HT-29 (cell line): ENCODE measurements at places on chromosomes 6 and 20.

- peak; percentile 66 for DNase-seq
These were observed 224.8 kb upstream of the MARCKS start for GRCh38 chr6:113632220-113632864.

DNA sequence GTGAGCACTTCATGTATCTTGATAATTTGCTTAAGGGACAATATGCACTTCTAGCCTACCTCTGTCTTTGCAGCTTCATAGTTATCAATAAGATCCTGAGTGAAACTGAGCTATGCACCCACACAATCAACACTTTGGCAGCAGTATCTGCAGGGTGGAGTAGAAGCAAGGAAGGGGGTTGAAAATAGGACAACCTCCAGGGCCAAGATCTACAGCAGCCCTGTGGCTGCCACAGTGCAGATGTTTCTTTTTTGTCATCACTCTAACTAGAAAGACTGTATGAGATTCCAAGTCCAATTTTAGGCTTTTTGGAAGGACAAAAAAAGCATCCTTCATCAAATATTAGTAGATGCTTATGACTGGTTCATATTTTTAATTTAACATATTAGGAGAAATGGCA is 336.1 kb upstream of the CITED2 start:
- DNase-seq: no peak

- DNase-seq: no peak
These were observed 71.6 kb downstream of the BANF2 start for GRCh38 chr20:17771206-17772004.

DNA sequence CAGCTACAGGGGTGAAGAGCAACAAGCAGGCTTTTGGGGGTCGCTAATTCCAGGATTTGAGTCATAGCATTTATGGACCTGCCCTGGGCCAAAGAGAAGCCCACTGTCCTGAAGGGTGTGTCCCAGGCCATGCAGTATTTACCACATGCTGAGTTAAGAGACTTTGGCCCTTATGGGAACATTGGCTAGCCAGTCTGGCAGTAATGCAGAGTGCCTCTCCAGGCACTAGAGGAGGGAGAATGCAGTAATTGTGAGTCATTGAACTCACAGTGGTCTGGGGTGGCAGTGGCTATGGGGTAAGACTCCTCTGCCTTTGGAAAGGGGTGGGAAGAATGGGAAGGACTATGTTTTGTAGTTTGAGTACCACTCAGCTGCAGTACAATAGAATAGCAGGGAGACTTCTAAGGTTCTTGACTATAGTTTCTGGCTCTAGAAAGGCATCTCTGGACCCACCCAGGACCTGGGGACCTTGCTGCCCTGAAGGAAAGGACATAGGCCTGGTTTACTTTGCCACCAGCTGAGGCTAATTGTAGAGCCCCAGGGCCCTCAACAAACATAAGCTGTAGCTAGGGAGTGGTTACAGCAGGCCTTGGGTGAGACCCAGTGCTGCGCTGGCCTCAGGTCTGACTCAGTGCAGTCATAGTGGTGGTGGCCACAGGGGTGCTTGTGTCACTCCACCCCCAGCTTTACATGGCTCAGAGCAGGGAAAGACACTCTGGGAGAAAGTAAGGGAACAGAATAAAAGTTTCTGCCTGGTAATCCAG is 520.9 kb downstream of the HTR1B start:
- no peak for DNase-seq

DNA sequence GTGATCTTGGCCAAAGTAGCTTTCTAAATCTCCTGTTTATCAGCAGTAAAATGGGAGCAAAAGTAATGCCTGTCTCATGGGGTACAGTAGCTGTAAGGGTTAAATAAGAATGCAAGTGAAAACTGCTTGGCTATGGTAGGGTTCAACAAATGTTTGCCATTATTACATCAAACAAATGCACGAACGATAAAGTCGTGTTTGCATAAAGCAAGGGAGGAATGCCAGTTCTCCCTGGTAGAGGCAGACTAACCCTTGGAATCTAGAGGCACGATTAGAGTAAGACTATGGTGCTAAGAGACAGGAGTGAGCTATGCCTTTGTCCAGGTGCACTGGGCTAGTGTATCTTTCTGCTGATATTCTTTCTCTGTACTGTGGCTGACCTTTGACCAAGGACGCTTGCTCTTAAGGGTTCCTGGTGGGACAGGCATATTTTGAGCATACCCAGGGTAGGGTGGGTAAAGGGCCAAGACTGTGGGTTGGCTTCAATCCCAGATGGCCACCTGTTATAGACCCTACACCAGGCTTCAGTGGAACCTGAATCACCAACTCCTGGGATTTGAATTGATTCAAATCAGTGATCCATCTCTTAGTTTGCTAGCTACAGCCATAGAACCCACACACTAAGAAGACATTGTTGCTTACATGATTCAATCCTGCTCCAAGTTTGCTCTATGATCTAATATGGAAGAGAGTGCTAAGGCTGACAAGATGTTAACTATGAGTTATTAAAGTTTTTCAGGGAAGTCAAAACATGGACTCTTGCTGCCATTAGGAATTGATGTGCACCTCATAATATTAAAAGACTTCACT is 139.9 kb downstream of the CCDC170 start:
- peak; percentile 57 for DNase-seq

DNA sequence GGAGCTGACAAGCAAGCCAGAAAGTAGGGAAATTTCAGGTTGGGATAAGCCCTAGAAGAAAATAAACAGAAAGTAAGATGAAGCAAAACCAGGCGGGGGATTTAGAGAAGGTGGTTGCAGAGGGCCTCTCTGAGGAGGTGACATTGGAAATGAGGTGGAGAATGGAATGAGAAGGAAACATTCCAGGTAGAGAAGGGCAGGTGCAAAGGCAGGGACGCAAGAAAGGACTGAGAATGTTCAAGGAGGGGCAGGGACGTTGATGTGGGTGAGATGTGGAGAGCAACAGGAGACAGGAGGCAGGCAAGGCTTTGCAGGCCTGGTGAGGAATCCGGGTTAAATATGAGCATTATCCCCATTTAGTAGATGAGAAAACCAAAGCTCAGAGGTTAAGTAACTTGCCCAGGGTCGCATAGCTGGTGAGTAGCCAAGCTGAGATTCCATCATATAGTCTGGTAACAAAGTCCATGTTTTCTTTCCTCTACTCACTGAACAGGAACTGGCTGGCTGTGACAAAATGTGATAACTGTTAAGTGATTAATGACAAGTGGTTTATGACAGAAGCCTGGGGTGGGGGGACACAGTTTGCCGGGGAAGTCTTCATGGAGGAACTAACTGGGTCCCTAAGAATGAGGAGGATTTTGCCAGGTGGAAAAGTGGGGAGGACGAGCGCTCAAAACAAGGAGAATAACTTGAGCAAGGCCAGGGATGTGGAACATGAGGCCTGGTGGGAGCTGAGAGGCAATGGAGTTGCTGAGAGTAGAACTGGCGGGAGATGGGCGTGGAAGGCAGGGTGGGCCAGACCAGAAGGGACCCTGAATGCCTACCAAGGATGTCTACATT is 32.6 kb downstream of the MRPL14 start:
- DNase-seq: no peak

DNA sequence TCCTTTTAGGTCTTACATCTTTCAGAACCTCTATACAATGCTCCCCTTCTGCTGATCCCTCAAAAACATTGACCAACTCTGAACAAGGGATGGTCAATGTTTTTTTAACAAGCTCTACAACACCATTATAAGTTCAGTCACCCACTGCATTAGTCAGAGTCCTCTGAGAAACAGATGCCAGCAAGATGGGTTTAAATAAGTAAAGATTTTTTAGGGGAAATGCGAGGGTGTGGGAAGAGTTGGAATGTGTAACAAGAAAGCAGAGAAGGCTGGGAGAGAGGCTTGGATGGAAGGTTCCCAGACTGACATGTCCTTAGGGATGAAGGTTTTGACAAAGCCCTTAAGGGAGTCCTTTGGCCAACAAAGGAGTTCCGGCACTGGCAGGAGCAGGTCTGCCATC is 478.3 kb downstream of the FRK start:
- no peak for DNase-seq

DNA sequence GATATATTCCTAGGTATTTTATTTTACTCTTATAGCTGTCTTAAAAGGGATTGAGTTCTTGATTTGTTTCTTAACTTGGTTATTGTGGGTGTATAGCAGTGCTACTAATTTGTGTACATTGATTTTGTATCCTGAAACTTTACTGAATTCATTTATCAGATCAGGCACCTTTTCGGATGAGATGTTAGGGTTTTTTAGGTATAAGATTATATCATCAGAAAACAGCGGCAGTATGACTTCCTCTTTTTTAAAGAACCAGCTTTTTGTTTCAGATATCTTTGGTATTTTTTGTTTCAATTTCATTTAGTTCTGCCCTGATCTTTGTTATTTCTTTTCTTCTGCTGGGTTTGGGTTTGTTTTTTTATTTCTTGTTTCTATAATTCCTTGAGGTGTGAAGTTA is 382.4 kb upstream of the ADGRB3 start:
- DNase-seq: no peak

DNA sequence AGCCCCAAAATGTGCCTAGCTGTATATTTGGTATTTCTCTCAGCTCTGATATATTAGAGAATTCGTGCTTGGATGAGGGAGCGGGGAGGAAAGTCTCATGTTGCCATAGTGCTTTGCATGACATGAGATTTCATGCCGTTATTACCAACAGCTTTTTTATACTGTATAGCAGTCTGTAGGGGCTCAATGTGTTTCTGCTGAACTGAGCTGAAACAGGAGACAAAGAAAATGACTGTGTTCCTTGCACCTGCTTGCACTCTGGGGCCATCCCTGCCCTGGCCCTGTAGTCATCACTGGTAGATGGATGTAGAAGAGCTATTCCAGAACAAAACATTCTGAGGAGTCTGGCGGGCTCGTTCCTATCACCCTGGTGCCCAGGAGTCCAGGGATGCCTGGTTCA is 128.0 kb upstream of the SASH1 start:
- no peak for DNase-seq

GRCh38 chr6:157078326-157078725 is 245.0 kb downstream of the TMEM242 start:
- no peak for DNase-seq

DNA sequence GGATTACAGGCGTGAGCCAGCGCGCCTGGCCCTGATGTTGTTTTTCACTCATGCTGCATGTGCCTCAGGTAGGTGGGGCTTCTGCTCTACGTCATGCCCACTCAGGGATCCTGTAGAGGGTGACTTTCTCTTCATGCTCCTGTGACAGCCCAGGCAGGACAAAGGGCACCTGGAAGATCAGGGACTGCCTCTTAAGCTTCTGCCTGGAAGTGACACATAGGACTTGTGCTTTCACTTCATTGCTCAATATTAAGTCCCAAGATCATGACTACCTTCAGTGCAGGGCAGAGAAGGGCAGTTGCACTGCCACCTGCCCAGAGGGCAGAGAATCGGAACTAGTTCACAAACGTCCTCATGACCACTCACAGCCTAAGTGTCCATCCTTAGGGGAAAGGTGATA is 249.5 kb upstream of the SULF2 start:
- no peak for DNase-seq

DNA sequence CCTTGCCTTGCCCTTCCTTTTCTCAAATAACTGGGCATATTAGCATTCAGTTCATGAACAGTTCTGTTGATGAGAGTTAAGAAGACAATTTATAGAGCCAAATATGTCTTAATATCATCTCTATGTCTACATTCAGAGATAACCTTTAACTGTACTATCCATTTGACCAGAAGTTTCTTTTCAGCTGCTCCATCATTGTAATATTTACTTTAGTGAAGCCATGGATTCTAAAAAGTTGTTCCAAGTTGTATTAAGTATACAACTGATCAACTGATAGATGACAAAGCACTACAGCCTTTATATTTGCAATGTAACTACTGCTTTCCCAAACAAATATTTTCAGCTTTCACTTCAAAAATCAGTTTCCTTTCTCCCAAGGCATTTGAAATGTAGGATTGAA is 1252.7 kb downstream of the EPHA7 start:
- DNase-seq: no peak

DNA sequence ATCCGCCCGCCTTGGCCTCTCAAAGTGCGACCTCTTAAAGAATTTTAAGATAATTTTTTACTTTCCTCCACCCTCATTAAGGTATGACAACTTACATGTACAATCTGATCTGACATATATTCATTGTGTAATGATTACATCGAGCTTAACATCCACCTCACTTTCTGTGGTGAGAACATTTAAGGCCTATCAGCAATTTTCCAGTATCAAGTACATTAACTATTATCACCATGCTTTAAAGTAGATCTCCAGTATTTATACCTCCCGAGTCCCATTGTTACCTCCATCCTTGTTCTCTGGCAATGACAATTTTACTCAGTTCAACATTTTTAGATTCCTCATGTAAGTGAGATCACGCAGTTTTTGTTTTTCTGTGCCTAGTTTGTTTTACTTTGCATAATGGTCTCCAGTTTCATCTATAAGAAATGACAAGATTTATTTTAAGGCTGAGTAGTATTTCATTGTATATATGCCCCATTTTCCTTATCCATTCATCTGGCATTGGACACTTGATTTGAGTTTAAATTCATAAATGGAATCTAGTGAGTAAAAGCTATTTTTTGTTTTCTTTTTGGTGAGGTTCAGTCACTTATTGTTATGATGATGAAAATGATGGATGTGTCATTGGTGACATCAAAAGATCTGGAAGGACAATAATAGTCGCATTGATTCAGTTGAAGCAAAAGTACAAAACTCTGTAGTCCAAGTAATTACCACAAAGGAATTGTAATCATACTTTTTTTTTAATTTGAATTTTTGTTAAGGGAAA is 87.0 kb downstream of the OR2B2 start:
- DNase-seq: peak; percentile 63

- no peak for DNase-seq
These were observed 18.8 kb downstream of the MAP3K5 start for GRCh38 chr6:136773473-136773796.

- DNase-seq: no peak
These were observed 231.3 kb downstream of the TFAP2C start for GRCh38 chr20:56860413-56860812.

DNA sequence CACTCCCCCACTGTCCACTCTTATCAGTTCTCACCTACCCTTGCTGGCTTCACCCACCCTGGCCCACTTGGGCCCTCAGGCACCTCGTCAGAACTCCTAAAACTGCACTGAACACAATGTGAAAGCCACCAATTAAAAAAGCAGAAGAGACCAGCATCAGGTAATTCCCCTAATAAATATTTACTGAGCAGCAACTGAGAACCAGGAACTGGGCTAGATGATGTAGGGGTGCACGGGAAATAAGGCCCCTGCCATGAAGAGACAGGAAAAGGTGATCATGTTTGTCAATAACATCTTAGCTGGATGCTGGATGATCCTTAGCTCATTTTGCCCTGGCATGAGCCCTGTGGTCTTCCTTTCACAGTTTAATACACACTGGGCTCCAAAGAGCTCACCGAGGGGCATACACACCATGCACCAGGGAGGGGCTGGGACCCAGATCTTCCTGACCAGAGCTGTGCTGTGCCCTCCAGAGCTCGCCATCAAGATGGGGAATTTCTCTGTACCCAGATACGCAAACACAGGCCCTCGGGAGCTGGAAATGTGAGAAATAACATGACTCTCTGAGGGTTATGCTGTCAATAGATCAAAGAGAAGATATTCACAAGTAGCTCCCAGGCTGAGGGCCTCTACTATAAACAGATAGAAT is 113.6 kb upstream of the SLC22A16 start:
- no peak for DNase-seq

GRCh38 chr6:70884074-70884983 is 72.5 kb downstream of the B3GAT2 start:
- DNase-seq: peak; percentile 78

- DNase-seq: peak; percentile 64
These were observed 20.7 kb upstream of the UTRN start for GRCh38 chr6:144264270-144265060.

GRCh38 chr6:79334674-79335073 is 100.2 kb upstream of the HMGN3 start:
- DNase-seq: no peak
